ENCODE measurements at places on chromosomes 11 and 22.

DNA sequence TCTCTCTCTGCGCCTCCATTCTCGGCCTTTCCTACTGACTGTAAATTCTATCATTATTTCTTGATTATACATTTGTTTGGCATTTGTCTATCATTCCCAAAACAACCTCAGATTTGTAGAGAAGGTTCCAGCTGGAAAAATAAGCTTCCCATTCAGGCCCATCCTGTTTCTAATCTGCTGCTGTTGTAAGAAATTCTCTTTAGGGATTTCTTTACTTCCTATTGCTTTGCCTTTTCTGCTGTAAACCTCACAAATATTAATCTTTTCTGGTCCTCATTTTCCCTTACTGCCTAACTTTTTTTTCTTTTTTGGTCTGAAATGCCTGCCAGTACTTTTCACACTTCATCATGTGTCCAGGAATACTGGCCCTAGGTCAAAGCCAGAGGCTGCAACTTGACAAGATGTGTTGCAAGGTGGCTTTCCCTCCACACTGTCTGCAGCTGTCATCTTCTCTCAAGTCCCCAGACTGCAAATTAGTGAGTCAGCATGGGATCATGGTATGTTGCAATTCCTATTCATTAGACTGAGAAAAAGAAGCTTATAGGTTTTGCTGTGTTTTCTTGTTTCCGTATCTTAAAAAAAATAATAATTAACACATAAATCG lies 858.7 kb upstream of the CHORDC1 start:
- DNase-seq: peak; percentile 1

- no peak for DNase-seq
Observed at GRCh38 chr22:17957693-17958092, 66.7 kb downstream of the MICAL3 start.

- DNase-seq: no peak
Observed at GRCh38 chr11:2992997-2993325, 832 bp upstream of the NAP1L4 start.

DNA sequence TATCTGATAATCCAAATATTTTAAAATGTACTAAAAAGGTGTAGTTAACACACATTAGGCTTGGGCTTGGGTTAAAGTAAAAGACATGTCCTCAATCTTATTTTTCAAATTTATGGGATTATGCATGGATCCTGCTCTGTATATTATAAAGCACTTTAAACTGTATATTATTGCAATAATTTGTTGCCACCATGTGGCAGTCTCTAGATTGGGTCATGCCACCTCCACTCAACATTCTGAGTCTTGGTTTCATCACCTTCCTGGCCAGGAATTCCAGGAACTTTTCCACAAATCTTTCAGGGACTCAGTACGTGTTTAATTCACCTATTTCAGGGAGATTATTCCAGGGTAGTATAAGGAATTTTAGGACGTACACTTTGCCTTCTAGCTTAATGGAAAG lies 695.5 kb downstream of the FAM181B start:
- DNase-seq: no peak

DNA sequence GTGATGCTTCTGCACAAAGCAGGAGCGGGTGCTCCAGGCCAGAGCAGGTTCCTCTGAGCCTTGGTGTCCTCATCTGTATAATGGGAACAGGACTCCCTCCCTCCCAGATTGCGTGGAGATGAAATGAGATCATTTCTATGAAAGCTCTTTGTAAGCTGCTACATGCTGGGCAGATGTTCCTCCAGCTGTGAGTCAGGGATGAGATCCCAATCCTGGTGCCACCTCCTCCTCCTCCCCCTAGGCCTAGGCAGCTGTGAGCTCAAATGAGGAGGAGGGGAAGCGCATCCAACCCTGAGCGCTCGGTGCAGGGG lies 7.0 kb upstream of the CABP2 start:
- no peak for DNase-seq

DNA sequence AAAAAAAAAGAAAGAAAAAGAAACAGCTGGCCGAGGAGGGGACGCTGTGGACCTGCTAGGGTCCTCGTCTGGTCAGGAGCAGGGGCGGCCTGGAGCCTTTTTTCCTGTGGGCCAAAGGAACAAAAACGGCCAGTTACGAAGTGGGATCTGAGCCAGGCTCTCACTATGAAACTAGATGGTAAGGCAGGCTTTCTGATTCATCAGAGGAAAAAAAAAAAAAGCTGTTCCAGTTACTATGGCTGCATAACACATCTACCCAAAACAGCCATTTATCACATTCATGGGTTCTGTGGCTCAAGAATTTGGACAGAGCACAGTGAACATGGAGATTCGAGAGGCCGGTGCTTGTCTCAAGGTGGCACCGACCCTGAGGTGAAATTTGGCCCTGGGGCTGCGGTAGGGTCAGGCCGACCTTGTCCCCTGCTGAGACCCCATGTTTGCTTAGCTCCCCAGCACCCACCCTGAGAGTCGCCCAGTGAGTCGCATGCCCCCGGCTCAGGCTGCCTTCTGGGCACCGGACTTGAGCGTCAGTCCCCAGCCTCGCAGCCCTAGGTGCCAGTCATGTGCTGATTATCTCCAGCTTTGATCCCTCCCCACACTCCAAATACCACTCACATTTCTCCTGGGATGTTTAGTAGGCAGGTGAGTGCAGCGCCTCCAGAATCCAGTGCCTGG lies 34.2 kb downstream of the MRGPRD start:
- DNase-seq: no peak

DNA sequence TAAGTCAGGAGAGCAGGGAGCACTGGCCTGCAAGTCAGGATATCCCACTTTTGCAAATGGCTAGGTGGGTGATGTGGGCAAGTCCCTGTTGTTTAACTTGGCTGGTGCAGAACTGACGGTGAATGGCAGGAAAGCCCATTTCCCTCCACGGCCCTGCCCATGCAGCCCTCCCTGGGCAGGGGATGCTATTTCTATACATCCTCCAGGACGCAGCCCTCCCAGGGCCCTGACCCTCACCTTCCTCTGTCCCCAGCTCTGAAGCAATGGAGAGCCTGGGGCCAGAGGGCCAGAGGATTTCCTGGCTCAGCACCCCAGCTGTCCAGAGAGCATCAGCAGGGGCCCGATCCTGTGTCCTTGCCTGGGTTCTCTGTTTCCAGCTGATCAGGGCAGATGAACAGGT lies 91.3 kb downstream of the TSPAN18 start:
- DNase-seq: no peak

- DNase-seq: no peak
Observed at GRCh38 chr11:76203131-76203925, 3.0 kb downstream of the WNT11 start.

- DNase-seq: peak; percentile 58
Observed at GRCh38 chr11:84465040-84465439, 1162.1 kb downstream of the DLG2 start.

DNA sequence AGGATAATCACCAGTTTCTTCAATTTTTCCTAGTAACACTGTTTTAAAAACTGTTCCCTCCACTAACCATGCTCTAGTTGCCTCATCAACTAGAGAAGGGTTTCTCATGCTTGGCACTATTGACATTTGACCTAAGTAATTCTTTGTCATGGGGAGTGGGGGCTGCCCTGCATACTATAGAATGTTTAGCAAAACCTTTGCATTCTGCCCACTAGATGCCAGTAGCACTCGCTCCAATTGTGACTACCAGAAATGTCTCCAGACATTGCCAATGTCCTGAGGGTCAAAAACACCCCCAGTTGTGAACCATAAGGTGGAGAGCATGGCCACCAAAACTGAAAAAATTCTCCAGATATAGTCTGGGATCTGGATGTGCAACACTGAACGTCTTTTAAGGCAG lies 27.6 kb upstream of the BMAL1 start:
- DNase-seq: no peak

- DNase-seq: peak; percentile 23
Observed at GRCh38 chr11:106087815-106088435, 10.5 kb downstream of the AASDHPPT start.

DNA sequence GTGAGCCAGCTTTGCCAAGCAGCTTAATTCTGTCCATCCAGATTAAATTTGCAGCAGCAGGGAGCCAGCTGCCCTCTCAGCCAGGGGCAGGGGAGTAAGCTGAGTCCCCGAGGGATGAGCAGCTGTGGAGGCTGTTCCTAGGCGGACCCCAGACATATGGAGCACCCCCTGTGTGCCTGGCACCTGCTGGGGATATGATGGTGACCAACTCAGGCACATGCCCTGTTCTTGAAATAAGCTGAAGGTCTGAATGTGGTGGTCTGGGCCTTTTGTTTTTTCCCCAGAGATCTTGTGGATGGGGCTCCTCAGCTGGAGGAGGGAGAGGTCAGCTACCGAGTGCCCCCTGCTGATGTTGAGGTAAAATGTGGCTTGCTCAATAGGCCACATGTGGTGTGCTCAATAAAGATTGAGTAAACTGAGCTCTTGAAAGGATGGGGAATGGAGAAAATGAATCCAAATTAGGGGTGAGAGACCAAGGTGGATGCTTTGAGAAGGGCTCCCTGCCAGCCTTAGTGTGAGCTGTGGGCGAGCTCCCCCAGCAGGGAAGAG lies 103.3 kb upstream of the NNMT start:
- DNase-seq: no peak

DNA sequence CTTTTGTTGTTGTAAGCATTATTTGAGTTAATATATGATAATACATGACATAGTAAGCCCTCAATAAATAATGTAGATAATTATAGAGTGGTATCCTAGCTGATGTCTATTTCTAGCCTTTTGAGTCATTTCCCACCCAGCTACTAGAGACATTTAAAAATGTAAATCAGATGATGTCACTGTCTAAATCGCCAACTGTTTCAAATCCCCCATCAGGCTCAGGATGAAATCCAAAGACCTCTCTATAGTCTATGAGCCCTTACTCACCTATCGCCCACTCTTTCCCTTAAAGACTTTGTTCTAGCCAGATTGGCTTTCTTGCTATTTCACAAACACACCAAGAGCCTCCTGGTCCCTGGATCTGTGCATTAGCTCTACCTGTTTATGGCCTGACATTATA lies 135.4 kb upstream of the PLET1 start:
- no peak for DNase-seq

GRCh38 chr11:127226949-127227348 lies 226.4 kb upstream of the KIRREL3 start:
- DNase-seq: no peak

DNA sequence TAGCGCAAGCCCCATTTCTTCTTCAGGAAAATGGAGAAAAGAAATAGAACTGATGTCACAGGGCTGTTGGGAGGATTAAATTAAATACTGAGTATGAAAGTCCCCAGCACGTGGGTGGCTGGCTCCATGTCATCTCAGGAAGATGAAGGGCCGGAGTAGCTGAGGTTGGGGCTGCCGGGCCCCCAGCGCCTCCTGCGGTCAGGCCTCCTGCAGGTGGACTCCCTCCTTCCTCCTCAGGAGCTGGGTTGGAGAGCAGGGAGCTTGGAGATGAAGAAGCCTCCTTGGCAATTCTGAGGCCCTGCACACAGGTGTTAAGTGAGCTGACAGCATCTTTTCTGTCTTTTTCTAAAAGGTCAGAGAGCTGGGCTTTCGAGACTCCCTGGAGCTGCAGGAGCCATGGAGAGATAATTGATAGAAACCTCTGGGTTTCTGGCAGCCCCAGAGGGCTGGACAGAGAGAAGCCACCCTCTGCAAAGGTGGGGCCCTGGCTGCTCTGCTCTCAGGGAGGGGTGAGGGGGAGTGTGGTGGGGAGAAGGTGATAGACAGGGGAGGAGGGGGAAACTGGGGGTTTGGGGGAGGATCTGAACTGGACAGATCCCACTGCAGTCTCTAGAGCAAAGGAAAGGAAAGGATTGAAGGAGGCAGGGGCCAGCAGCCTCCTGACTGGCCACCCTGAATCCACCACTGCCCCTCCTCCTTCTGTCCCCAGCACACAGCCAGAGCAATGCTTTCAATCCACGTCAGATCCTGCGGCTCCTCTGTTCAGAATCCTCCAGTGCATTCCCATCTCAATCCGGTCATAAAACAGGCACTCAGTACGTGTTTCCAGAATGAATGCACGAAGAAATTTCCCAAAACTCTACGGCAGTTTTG lies 210.8 kb downstream of the CEP164 start:
- no peak for DNase-seq

- no peak for DNase-seq
Observed at GRCh38 chr22:41820447-41820846, 12.5 kb upstream of the SREBF2 start.

DNA sequence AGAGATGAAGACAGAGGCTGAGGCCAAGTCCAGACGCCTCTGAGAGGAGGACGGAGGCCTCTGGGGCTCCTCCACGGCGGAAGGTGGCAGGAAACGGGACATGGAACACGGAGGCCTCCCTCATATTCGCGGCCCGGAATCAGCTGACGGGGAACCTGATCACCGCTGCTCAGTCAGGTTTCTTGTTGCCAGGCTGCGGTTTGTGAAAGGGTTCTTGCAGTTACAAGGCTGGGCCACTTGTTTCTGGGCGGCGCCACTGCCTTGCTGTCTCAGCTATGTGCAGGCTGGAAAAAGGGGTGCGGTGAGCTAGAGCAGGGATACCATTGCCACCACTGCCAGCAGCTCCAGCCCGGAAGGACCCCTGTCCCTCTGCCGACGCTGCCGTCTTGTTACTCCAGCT lies 10.0 kb upstream of the MMP1 start:
- no peak for DNase-seq

Data from SHP77 (cell line).